NAMALWA (cell line): ENCODE measurements at places on chromosomes 1 and 21.
A peak's percentile ranks its signal among the peaks of the same experiment; 100 is the strongest.

DNA sequence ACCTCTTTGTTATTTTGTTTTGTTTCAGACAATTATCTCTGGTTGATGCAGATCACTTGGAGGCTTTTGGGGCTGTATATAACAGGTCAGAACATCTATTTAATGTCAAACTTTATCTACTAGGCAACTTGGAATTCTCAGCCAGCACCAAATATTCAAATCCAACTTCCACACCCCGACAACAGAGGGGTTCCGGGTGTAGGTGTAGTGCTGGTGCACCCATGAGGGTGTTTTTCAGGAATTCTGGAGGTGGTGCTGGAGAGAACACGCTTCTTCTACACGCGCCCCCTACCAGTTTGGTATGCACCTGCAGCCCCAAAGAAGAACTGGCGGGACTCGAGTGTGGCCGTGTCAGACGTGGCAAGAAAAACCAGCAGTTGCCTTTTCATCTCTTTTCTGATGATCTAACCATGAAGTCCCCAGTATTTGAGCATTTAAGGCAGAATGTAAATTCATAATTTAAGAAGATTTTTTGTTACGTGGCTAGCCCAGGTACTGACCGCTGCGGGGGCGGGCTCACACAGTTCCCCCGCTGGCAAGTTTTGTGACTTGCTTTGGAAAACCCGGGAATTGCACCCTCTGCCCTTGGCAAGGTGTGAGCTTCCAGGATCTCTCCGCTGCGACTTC is 462 bp upstream of the TLCD4 start:
- peak; percentile 81 for DNase-seq

DNA sequence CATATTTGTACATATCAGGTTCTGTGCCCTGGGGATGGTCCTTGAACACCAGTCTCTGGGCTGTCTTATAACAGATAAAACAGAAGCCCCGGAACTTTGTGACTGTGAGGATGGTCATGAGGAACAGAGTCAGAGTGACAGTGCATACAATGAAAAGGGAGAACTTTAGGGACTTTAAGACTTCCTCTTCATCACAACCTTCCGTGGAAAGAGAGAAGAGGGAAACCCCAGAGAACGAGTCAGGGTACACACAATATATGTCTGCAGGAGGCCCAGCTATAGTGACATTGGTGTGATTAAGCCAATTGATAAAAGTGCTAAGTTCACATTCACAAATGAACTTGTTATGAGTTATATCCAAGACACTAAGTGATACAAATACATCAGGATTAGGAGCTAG is 32.1 kb downstream of the TLR5 start:
- no peak for DNase-seq

DNA sequence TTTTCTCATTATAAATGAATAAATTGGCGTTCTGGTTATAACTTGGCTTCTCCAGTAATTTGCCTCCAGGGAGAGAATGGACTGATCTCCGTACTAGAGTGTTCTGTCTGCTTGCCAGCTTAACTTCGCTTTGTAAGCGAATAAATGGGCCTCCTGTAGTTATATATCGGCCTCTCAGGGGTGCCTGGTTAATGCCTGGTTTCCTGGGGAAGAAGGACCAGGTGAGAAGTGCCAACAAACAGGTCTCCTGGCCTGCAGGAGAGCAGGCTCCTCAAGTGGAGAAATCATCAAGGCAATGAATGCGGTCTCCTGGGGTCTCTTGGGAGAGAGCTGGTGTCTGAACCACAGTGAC is 107.4 kb upstream of the SERBP1 start:
- DNase-seq = no peak

- no peak for DNase-seq
Measured at GRCh38 chr1:44526295-44527073, 121.4 kb downstream of the RNF220 start.

DNA sequence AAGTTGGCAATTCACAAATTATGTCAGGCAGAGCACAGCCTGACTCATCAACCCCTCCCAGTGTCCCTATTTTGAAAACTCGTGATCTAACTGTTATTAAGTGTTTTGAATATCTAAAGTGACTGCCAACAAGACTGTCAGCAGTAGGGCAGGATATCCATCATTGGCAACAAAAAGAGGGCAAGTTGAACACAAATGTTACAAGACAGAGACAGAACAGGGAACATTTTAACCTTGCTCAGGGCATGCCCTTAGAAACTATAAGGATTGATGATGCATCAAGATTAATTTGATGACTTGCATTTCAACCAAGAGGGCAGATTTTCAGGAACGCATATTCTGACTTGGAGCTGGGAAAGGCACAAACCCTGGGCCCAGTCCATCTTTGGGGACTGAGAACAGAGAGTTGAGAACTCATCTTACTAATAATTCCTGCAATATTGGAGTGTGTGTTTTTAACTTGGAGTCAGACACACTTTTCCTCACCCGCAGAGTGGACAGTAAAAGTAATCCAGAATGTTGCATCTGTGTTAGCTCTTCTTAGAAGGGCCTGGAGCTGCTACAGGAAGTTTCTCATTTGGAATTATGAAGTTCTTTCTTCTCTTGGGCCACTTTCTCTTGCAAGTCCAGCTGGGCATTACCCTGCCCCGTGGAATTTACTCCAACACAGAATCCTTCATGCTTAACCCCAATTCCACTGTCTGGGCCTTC is 317.2 kb downstream of the LTN1 start:
- DNase-seq = no peak

DNA sequence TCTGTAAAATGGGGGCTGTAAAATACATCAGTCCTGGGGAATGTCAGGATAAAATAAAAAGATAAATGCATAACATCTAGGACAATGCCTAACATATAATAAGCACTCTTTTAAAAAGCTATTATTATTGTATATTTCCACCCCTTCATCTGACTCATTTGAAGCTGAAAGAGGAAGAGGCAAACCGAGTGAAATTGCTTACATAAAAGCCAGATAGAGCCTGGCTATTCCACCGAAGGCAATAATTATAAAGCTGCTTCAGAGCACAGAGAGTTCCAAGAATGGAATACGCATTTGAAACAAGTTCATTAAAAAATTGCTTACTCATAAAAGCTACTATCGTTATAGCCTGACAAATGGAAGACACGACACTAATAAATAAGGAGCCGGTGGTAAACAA is 186.1 kb upstream of the CAMK1G start:
- DNase-seq = no peak

DNA sequence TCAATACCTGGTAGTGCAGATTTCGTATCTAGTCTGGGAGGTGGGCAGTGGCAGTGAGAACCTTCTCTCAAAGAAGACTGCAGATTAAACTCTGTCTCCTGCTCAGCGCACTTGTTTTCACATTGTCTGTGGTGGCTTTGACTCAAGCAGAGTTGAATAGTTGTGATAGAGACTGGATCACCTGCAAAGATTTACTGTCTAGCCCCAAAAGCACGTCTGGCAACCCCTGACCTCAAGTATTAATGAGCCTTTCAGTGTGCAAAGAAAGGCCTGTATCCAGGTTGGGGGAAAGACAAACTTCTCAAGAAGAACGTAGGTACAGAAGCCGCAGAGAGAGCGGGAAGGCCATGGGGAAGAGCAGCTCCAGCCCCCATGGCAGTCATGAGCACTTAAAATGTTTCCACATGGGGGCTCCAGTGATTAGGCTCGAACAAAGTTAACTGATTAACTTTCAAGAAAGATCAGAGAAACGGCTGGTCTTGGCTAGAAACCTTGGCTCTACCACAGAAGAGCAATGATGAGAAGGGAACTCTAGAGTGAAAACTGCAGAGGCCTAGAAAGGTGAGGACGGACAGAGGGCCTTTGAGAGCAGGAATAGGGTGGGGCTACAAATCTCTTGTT is 15.2 kb downstream of the HENMT1 start:
- DNase-seq = no peak

GRCh38 chr1:227621211-227621610 is 57.9 kb downstream of the ZNF678 start:
- DNase-seq = no peak

- no peak for DNase-seq
Measured at GRCh38 chr1:220421508-220421907, 106.4 kb upstream of the MARK1 start.

DNA sequence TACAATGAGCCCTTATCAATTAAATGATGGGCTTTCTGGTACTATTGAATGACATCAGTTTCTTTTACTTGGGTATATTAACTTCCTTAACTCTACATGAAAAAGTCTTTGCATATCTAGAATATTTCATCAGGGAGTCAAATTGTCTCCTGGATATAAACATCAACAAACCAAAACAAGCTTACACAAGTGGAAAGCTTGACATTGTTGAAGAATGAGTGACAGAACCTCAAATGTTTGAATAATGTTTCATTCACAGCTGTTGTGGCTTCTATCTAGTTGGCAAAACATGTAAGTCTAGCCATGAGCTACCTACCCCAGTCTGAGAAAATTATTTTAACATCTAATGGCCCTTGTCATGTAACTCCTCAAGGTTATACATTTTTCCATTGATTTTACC is 604.8 kb upstream of the ADAMTS5 start:
- DNase-seq = no peak

GRCh38 chr1:25784575-25785051 is 15.4 kb upstream of the SELENON start:
- DNase-seq = no peak

DNA sequence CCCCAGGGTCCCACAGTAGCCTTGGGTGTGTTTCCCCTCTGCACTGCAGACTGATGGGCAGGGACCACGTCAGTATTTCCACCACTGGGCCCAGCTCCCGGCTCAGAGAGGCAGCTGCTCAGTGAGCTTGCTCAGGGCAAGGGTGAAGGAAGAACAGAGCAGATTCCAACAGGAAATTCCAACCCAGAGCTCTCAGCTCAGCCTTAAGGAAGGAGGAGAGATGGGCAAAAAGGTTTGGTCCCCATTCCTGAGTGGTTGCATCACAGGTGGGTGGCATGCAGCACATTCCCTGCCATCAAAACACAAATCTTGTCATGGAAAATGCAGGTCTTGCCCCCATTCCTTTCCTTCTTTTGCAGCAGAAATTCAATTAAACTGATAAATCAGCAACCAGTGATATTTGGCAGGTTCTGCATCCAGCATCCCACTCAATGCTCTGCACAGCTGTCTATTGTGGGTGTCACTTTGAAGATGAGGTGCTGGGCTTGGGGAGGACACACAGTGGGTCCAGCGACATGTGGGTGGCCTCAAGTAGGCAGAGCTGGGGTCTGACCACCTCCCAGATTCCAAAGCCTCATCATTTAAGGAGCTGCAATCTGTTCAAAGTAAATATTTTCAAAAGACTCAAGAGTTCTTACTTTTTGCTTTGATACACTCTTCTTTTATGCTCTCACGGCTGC is 315.4 kb downstream of the DSCAM start:
- no peak for DNase-seq

- no peak for DNase-seq
Measured at GRCh38 chr21:15122241-15122640, 57.4 kb upstream of the NRIP1 start.

DNA sequence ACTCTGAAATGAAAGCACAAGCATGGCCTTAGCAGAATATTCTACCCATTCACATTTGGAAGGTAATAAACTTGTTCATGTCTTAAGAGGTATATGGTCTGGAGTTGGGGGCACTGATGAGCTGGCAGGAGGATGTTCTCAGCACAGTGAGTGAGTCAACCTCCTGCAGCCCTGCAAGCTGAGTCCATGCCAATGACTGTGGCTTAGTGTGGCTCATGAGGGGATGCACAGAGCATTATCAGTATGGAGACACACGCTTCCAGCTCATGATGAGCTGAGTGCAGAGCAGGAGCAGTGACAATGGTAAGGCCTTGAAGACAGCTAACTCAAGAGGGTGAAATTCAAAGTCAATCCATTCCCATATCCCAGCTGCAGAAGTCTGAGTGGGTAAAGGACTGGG is 102.3 kb downstream of the TNFSF18 start:
- no peak for DNase-seq

- DNase-seq = no peak
Measured at GRCh38 chr1:65525266-65526048, 105.0 kb downstream of the LEPR start.

GRCh38 chr1:79040424-79041082 is 34.0 kb upstream of the ADGRL4 start:
- no peak for DNase-seq

- DNase-seq = no peak
Measured at GRCh38 chr1:223340637-223341036, 23.3 kb downstream of the SUSD4 start.

GRCh38 chr21:44813149-44813548 is 4.7 kb downstream of the SUMO3 start:
- DNase-seq = no peak

GRCh38 chr1:22444856-22445255 is 6.8 kb upstream of the ZBTB40 start:
- no peak for DNase-seq

DNA sequence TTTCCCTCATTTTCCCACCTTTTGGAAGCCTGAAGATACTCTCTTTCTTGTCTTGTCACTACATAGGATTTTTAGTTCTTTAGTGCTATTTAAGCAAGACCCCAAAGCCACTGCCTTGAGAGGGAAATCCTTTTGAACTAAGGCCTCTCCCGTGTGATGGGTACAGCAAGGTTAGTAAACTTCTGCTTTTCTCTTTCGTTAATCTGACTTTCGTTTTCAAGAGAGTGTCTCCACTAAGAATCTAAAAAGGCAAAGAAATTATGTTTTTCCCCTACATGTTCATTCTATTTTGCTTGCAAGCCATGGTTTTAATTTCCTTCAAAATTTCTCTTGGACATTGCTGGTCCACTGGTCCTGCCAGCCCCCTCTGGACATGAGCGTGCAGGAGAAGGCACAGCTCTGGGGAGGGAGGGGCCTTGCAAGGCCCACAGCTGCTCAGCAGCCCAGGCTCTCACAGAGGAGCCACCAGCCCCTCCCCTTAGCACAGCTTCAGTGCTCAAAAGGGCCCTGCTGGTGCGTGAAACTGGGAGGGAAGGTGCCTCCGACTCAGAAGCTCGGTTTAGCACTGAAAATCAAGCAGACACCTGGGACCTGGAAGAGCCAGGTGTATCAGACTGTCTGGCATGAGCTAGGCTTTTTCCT is 210.9 kb upstream of the GALNT2 start:
- DNase-seq = peak; percentile 86

GRCh38 chr1:64861611-64862010 is 104.7 kb downstream of the JAK1 start:
- no peak for DNase-seq

- no peak for DNase-seq
Measured at GRCh38 chr1:235102993-235103411, 25.6 kb downstream of the TOMM20 start.
